ENCODE measurements at places on chromosomes 6 and 20.

DNA sequence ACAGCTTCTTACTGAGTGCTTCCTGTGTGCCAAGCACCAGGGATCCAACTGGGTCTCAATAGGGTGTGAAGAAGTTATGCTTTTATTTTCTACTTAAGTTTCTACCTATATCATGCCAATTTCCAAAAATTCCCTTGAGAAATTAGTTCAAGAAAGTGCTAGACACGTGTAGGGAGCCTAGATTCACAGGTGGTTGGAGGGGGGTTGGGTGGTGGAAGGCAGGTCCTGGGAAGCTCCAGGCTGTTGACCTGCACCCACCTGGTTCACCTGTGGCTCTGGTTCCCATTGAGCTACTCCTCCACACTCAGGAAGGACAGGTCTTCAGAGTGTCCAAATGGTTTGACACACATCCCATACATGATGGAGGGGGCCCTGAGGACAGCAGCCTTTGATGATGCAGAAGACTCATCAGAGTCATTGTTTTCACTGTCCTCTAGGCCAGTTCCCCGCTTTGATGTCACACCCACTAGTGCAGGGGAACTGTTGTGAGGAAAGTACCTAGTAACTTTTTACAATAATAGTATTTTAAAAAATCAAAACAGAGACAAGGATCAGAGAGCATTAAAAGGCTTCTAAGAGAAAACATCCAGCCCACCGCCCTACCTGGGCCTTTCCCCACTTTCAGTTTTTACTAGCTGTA is 39.8 kb upstream of the MYL9 start:
- no peak for DNase-seq

GRCh38 chr6:53014063-53014462 is 19.0 kb upstream of the GSTA4 start:
- DNase-seq = no peak

DNA sequence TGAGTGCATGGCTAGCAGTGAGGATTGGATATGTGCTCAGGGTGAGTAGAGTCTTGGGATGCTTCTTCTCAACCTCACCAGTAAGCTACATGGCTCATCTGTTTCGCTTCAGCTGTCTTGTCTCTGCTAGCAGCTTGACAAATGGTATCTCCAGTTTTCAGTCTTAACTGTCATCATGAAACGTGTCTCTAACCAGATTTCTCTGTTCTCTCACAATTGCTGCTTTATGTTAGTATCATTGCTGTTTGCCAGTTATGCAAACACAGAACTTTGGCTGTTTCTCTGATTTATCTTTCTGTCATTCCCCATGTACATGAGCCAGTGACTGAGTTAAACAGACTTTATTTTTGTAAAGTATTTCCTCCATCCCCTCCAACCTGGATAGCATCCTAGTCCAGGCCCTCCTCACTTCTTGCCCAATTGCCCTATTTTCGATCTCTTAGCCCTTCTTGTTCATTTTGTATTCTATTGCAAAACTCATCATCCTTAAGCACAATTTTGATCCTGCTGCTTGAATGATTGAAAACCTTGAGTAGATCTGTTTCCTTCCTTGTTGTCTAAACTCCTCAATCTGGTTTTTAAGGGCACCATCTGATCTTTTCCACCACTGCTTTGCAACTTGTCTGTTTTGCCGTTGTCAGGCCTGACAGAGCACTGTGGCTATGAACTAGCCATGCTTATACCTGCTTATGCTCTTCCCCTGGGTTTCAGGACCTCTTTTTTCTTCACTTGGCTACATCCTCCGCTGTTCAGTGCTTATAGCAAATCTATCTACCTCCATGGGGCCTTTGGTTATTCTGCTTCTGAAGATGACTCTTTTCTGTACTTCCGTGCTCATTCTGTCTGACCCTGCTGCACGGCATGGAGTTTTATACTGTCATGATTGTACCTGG is 37.7 kb upstream of the ADIG start:
- DNase-seq = no peak

GRCh38 chr6:83884523-83884922 is 25.0 kb downstream of the CYB5R4 start:
- DNase-seq = no peak

- DNase-seq = peak; percentile 80
Measured at GRCh38 chr6:36660771-36661471, 17.6 kb upstream of the CDKN1A start.

GRCh38 chr20:38270869-38271605 is 10.5 kb upstream of the KIAA1755 start:
- no peak for DNase-seq

GRCh38 chr6:5736016-5736738 is 270.5 kb downstream of the NRN1 start:
- DNase-seq = no peak

- DNase-seq = no peak
Measured at GRCh38 chr6:53982366-53983050, 128.7 kb upstream of the MLIP start.

DNA sequence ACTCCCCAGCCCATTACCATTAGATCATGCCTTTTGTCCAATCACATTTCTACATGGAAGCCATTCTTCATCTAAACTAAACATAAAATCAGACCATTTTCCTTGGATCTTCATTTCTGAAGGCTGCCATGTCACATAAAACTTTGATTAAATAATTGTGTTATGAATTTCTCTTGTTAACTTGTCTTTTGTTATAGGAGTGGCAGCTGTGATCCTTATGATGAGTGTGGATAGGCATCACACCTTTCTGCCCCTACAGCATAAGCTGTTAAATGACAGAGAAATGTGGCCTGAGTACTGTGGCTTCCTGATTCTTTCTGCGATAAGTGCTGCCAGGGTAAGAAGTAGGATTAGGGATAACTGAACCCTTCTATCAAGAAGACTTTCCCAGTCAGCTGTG is 247.1 kb upstream of the MOCS1 start:
- DNase-seq = no peak

DNA sequence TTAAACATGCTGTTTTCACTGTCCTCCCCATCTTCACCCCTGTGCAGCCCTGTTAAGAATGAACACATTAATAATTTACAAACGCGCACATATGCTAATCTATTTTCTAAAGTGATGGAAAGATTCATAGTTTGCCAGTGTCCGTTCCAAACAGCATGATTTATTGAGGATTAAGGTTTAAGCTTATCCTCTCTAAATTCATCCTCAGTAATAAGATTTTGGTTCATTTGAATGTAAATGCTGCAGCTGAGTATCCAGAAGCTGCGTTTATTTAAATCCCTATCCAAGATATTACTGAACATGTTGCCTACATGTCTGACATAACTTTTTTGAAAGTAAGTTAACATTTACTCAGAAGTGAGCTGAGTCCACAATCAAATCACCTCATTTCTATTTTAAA is 42.8 kb upstream of the FAM135A start:
- no peak for DNase-seq

DNA sequence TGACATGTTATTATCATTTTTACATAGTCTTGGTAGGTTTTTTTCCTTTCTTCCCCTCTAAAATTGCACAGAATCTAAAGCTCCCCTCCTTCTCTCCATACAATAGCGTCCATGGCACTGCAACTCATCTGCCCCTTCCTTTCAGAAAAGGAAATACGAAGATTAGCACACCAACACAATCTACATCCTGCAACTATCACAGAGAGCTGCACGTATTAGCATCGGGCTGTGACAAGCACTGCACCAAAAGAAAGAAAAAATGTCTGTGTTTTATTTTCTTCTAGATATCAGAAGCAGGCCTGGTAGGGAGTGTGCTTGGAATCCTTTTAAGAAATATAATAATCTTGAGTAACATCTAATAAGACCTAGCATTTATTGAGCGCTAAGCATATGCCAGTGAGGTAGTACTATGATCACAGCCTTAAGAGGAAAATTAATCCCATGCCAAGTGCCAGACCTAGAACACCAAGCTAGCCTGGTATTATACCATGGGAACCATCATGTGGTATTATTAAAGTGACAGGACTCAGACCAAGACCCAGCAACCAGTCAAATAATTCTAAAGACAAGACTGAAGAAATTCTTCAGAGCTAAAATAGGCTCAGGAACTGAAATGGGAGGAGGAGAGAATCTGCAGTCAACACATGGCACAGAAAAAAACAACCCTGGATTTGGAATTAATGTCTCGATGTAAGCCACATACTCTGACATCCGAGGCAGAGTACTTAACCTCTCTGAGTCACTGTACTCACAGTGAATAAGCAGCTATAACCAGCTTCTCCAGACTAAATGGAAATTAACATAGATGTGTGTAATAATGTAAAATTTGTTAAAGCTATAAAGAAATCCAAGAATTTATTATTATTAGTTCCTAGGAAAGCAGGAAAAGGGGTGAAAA is 124.3 kb downstream of the IPCEF1 start:
- DNase-seq = no peak

GRCh38 chr6:47400581-47400980 is 77.0 kb upstream of the CD2AP start:
- no peak for DNase-seq

GRCh38 chr6:118935331-118935668 is 341 bp upstream of the MCM9 start:
- no peak for DNase-seq

GRCh38 chr20:57434390-57434700 is 43.1 kb downstream of the RBM38 start:
- no peak for DNase-seq

- DNase-seq = no peak
Measured at GRCh38 chr6:4687989-4688947, 87.9 kb upstream of the CDYL start.

DNA sequence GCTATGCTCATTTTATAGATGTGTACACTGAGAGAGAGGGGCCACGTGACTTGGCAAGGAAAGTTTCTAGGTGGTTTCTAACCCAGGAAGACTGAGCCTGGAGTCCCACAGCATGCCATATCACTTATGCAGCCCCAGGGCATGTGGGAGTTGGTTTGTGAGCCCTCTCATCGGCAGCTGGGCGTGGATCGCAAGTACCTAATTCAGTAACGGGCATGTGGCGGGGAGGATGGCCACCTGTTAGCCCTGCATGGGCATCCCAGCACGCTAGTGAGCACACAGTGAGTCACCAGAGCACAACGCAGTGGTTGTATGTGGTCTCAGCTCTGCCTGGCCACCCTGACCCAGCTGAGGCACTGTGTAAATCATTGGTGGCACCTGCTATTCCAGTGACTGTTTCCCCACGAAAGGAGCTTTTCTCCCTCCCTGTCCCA is 88.3 kb downstream of the NINL start:
- no peak for DNase-seq

DNA sequence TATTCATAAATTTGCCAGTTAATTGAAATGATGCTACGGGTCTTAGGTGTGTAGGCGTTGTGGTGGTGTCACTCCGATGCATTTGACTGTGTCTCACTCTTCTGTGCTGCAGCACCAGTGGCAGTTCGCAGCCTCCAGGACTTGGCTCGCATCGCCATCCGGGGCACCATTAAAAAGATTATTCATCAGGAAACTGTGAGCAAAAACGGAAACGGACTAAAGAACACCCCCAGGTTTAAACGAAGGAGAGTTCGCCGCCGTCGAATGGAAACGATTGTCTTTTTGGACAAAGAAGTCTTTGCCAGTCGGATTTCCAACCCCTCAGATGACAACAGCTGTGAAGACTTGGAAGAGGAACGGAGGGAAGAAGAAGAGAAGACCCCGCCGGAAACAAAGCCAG is 17.6 kb downstream of the PCMTD2 start:
- DNase-seq = no peak

GRCh38 chr6:22447249-22448196 is 121.8 kb upstream of the HDGFL1 start:
- no peak for DNase-seq

Data from colonic mucosa (tissue), 4 donors.